ENCODE measurements at places on chromosomes 4 and X. TPM values are rescaled to one million over a fixed set of nuclear protein-coding genes. Genes with fewer than 3 reads are reported as not detected.

DNA sequence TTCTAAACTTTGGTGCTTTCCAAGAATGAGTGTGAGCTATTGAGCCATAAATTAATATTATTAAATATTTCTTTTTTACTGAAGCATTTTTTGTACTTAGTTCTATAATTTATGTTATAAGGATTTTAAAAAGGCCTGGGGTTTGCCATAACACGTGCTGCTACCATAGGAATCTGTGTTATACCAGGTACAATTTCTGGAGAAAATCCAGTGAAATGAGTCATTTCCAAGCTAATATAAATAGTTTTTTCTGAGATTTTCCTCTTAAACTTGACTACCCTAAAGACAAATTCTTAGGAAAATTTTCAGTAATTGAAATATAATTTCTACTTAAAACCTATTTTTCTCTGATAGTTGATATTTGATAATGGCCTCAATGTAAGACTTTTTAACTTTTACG, 130.8 kb downstream of the TLL1 start:
- no peak for DNase-seq

The AKAP4 gene
- total RNA-seq, result not detected

The PIR gene
- total RNA-seq, result 3.5 TPM

The REPS2 gene
- 3.8 TPM for total RNA-seq

GRCh38 chr4:22072240-22072639, 123.7 kb upstream of the KCNIP4 start:
- no peak for DNase-seq

DNA sequence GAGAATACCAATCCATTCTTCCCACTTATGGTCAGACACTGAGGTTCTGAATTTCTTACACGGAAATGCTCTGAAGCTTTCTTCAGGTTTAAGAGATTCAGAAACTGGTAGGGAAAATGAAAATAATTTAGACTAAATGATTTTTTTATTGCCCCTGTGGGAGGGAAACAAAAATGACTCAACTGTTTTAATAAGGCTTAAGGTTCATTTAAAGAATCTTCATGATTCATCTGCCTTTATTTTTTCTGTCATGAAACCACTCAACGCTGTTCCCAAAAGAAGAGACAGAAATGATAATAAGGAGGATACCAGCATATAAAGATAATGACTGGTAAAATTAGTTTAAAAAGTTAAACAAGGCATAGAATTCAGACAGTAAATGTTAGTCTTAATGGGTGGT, 39.3 kb upstream of the FAM47B start:
- no peak for DNase-seq

The CDKL2 gene
- 0.15 TPM for total RNA-seq

The PCDH19 gene
- total RNA-seq, result not detected
